ENCODE measurements at places on chromosomes 3 and 15.

DNA sequence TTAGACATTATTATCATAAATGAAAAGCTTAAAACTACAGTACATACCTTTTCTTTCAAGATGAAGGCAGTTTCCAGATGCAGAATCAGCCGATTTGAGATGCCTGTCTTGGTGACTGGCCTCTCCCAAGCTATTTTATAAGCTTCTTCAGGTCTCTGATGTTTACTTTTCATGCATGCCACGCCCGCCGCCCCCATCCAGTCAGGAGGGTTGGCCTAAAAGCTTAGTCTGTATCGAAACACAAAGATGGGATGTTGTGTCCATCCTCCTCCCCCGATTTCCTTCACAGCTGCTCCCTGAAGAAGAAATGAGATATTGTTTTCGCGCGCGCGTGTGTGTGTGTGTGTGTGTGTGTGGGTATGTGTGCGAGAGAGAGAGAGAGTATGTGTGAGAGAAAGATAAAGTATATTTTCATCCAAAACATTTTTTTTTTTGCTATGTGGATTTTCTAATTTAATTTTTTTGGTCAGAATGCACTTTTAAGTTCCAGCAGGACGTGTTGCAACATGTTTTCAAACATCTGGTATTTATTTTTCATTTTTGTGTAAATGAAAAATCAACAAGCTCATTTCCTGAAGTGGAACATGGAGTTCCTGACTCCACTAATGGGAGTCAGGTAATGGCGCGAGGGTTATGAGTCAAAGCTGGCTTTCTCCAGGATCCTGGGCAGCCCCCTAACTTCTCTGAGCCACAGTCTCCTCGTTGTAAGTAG is at the start of gene APOD:
Gene APOD, minus strand, starts transcription at position 110 of the 712 bp plus-strand sequence. CDS start 4,479 bp downstream, outside the sequence.
- H3K27ac ChIP-seq: no peak within 1 kb of the TSS
- DNase-seq: no peak
- H3K4me3 ChIP-seq: no peak within 1 kb of the TSS
- peaks cover 7% of the 10 kb centered on the region for H3K4me1 ChIP-seq
- no peaks in the 10 kb centered on the region for H3K36me3 ChIP-seq

- peak overlapping the region; percentile 92 for H3K27ac ChIP-seq
- DNase-seq: no peak
- peaks cover 14% of the 10 kb centered on the region for H3K36me3 ChIP-seq
- H3K4me3 ChIP-seq: peak overlapping the region; percentile 99
Measured at GRCh38 chr3:132660811-132661070, 612 bp downstream of the UBA5 start.

GRCh38 chr3:10547413-10547812 is 42.0 kb upstream of the ATP2B2 start:
- DNase-seq: no peak
- no peaks in the 10 kb centered on the region for H3K27me3 ChIP-seq
- H3K27ac ChIP-seq: no peak overlapping the region
- H3K4me1 ChIP-seq: peaks cover 9% of the 10 kb centered on the region

DNA sequence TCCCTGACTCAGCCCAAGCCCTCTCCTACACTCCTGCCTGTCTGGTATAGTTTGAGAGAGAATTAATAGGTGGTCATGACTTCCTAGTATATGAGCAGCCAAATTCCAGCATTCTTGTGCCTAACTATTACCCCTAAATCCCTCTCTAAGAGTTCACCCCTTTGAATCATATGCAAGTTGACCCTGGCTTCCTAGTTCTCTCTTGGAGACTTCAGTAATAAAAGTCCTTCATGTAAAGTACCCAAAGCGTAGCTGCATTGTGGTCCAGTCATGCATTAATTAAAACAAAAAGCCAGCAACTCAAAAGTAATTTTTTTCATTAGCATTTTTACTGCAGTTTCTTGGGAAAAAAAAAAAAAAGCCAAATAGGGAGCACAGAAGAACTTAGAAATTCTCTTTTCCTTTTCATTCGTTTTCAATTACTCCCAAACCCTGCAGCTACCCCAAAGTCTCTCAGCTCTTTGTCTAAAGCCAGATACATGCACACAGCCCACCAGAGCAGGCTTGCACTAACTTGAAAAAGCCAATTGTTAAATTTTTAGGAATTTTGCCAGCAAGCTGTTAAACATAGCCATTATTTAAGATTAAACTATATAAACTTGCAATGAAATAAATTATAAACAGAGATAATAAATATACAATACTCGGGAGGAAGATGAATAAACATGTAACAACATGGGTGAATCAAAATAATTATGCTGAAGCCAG is 50.1 kb upstream of the STT3B start:
- H3K27me3 ChIP-seq: no peaks in the 10 kb centered on the region
- H3K4me1 ChIP-seq: no peaks in the 10 kb centered on the region
- H3K4me3 ChIP-seq: no peak overlapping the region
- no peak for DNase-seq

DNA sequence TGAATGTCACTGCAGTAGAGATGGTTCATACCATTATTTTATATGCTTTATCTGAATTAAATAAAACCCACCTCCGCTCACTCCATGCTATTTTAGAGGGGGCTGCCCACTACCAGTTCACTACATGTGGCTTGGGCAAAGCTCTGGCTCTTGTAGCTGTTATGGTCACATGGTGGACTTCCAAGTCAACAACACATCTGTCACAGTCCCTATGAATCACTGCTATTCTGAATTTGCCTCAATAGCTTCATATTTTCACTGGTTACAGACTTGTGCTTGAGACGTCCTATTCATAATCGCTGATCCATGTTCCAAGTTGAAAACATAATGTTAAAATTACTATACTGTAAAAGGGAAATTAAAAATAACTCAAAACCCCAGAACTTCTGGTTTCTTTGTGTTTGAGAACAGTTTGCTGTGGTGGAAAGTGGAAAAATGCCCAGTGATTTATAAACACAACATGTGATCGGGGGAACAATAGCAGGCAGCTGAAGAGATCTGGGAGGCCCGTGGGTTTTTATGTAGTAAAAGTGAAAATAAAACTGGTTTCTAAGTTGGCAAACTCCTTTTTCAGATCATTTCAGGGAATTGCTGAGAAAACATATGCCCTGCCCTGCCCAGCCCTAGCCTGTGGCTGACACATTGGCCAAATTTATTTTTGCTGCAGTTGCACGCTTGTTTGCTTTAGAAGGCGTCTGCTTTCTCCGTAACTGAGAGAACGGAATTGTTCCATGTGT is 128.8 kb upstream of the PRR23C start:
- no peaks in the 10 kb centered on the region for H3K27me3 ChIP-seq
- H3K4me3 ChIP-seq: no peak overlapping the region
- no peak for DNase-seq

GRCh38 chr15:92159481-92159880 is 234.2 kb upstream of the ST8SIA2 start:
- DNase-seq: no peak
- H3K4me1 ChIP-seq: no peaks in the 10 kb centered on the region
- H3K27me3 ChIP-seq: no peaks in the 10 kb centered on the region
- H3K27ac ChIP-seq: no peak overlapping the region
- no peaks in the 10 kb centered on the region for H3K36me3 ChIP-seq

GRCh38 chr15:70488002-70488605 is 275.3 kb downstream of the UACA start:
- H3K4me1 ChIP-seq: peaks cover 42% of the 10 kb centered on the region
- no peak overlapping the region for H3K27ac ChIP-seq
- peak; percentile 61 for DNase-seq
- H3K36me3 ChIP-seq: no peaks in the 10 kb centered on the region
- H3K4me3 ChIP-seq: no peak overlapping the region

DNA sequence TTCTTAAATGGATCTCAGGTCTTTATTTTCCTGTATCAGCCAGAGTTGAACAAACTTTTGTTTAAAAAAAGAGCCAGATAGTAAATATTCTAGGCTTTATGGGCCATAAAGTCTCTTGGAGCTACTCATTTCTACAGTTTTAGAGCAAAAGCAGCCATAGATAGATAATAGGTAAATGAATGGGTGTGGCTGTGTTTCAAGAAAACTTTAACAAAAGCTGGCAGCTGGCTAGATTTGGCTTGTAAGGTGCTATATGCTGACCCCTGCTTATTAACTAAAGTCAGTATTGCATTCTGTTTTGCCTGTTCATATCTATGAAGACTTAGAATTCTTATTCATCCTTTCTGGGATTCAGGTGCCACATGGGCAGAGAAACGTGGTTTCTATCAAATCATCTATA is 29.0 kb downstream of the MFN1 start:
- H3K27me3 ChIP-seq: no peaks in the 10 kb centered on the region
- no peak for DNase-seq
- H3K4me3 ChIP-seq: no peak overlapping the region
- no peaks in the 10 kb centered on the region for H3K4me1 ChIP-seq
- H3K27ac ChIP-seq: no peak overlapping the region

- no peaks in the 10 kb centered on the region for H3K27me3 ChIP-seq
- H3K4me3 ChIP-seq: no peak overlapping the region
- no peaks in the 10 kb centered on the region for H3K36me3 ChIP-seq
- H3K4me1 ChIP-seq: no peaks in the 10 kb centered on the region
- H3K27ac ChIP-seq: no peak overlapping the region
Measured at GRCh38 chr3:81544385-81544784, 217.1 kb downstream of the GBE1 start.

DNA sequence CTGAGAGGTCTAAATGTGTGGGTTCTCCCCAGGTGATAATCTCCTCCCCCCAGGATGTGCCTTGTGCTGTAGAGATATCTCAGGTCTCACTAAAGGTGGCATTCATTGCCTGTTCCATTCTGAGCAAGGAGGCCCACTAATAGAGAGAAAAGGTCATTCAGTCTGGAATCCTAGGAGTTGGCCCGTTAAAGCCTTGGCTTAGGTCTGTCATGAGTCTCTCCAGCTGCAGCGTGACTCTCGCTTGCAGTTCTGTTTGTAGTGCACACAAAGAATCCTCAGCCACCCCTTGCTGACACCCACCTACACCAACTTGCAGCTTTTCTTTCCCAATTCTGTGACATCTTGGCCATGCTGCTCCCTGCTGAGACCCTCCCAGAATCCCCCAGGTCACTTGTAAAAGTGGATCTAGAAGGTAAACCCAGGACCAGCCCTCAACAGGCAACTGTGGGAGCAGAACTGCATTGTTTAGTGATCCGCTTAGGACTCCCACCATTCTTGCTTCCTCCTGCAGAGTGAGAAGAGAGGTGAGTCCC is 17.7 kb downstream of the MAGEF1 start:
- no peaks in the 10 kb centered on the region for H3K27me3 ChIP-seq
- H3K4me1 ChIP-seq: no peaks in the 10 kb centered on the region
- H3K36me3 ChIP-seq: no peaks in the 10 kb centered on the region

GRCh38 chr3:155019575-155019974 is 60.5 kb upstream of the MME start:
- H3K4me3 ChIP-seq: no peak overlapping the region
- no peaks in the 10 kb centered on the region for H3K4me1 ChIP-seq
- no peak overlapping the region for H3K27ac ChIP-seq

DNA sequence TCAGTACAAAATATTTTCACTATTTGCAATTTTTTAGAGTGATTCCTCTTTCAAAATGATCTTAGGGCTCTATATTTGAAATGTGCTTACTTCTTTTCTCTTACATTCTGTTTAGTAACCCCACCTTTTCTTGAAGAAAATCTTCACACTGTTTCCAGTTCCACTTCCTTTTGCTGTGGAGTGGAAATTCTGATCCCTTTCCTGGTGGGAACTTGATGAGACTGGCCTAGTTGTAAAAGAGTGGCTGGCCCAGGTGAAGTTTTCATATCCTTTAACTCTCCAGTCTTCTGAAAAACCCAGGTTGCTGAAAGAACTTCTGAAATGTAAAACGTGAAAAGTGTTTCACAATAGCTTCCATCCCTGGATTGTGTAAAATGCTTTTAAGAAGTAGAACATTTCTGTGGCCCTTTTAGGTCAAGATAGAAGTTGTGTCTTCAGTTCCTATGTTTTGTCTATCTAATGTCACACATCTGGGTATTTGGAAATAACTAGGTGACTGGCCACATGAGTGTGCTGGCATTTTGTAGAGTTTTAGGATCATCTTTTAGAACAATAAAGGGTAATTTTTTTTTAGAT is 84.8 kb upstream of the LRIG1 start:
- no peak for DNase-seq
- H3K27ac ChIP-seq: no peak overlapping the region
- H3K4me1 ChIP-seq: peaks cover 25% of the 10 kb centered on the region
- H3K27me3 ChIP-seq: peaks cover 19% of the 10 kb centered on the region

DNA sequence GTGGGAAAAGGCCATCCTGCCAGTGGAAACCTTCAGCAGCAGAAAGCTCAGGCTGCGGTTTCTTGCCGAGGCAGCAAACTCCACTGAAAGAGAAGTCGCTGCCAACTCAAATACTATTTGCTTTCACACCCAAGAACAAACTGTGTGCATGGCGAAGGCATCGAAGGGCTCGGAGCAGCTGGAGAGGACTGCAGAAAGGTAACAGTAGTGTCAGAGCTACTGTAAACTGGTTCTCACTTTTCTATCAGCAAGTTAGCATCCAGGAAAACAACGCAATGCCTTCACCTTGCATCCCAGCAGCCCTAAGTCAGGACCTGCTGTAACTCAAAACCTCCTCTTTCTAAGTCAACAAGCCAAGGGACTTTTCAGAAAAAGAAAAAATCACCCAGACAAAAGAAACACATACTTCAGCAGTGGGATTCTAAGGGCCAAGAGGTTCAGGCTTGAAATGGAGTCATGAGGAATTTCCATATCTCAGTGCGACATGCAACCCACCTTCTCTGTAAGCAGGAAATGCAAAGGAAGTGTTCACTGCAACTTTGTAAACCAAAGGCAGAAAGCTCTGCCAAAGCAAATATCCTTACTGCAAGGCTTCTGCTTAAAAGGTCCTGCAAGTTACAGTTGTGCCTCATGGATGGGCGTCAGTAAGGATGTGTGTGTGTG is 193.5 kb downstream of the FOXP1 start:
- H3K27me3 ChIP-seq: no peaks in the 10 kb centered on the region
- H3K4me3 ChIP-seq: peak overlapping the region; percentile 51
- DNase-seq: peak; percentile 50
- H3K27ac ChIP-seq: peak overlapping the region; percentile 81

DNA sequence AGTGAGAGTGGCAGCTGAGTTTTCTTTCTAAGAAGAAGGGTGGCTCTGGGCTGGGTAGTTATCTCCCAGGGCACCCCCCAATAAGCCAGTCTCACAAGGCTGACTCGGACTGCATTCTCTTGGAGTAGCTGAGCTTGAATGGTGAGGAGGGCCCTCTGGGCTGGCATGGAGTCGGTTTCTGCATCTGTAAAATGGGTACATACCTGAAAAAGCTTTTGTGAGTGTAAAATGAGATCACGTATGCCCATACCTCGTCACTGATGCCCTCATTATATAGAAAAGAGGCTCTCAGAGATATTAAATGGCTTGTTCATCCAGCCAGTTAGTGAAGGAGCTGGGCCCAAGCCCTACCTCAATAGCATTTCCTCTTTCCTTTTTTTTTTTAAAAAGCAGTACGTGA is 41.2 kb downstream of the SMAD6 start:
- DNase-seq: no peak
- H3K36me3 ChIP-seq: no peaks in the 10 kb centered on the region
- H3K4me1 ChIP-seq: no peaks in the 10 kb centered on the region
- no peak overlapping the region for H3K4me3 ChIP-seq

GRCh38 chr15:75213768-75214221 is 12.1 kb downstream of the C15orf39 start:
- H3K4me3 ChIP-seq: no peak overlapping the region
- DNase-seq: no peak
- H3K4me1 ChIP-seq: no peaks in the 10 kb centered on the region
- peaks cover 50% of the 10 kb centered on the region for H3K36me3 ChIP-seq

Measured in naive thymus-derived CD4-positive, alpha-beta T cell (primary cell).